Stimulated activated CD8-positive, alpha-beta memory T cell treated with anti-CD3 and anti-CD28 coated beads, Interleukin-7, amount 100 ng/mL, for 24 hours (primary cell): ENCODE measurements at places on chromosomes 6 and 20.

GRCh38 chr20:24745206-24745605, 203.9 kb upstream of the CST7 start:
- no peak for DNase-seq

DNA sequence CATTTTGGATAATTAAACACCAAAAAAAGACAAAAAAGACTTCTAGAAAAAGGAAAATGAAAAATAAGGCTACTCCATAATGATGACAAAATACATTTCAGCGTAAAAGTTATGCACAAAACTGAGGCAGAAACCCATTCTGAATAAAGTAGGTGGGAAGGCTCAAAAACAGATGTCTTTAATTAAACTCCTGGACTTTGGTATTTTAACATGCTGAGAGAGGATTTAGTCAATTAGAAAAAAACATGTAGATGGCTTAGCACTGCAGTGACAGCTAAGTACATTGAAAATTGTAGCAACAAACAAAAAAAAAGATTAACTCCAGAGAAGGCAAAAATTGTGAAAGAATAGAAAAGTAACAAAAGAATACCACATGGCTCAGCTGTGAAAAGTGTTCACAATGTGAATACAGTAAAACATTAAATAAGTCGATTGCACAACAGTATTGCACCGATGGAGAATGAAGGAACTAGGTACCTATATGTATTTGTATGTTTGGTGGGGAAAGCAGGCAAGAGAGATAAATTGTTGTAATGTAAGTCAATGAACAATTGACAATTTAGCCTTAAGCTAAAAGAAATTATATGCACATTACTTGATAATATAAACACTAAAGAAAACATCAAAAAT, 59.5 kb downstream of the TBC1D32 start:
- no peak for DNase-seq

DNA sequence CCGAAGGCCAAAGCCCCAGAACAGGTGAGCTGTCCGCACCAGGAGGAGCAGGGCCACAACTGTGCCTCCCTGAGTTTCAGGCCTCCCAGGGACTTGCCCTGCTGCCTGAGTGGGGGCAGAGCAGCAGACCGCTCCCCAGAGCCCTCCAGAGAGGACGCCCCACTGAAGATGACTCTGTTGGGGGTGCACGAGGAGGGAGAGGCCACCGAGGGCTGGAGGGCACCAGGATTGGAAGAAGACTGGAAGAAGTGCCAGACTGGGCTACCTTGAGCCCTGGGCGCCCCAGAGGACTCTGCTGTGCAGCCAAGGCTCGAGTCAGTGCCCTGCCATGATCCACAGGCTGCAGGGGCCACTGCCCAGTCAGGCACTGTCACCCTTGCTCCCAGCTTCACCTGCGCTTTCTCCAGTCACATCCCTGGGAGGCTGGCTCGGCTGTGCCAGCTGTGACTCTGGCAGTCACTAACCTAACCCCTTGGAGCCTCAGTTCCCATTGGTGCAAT, 11.3 kb downstream of the CST7 start:
- DNase-seq: no peak

- no peak for DNase-seq
Observed at GRCh38 chr20:24392612-24393011, 76.8 kb upstream of the SYNDIG1 start.

GRCh38 chr6:142416179-142416578, 114.4 kb downstream of the ADGRG6 start:
- DNase-seq: no peak

DNA sequence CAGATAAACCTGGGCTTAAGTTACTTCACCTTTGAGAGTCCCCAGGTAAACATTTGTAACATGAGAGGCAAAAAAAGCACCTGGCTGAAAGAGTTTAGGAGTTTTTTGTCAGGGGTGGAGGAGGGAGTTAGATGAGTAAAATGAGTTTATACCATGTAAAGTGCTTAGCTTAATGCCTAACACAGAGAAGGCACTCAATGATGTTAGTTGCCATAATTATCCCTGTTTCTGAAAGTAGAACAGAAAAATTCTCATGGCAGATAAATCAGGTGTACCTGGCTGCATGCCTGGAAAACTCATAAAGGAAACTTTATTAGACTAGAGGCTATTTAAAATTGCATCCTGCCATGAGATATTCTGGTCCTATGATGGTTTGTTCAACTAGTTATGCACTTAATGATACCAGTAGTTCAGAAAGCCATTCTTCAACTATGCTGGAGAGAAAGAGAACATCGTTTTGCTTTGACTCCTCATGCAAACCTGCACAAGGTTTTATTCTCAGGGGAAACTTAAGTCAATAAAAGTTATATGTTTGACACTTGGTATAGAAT, 40.4 kb downstream of the FBXO5 start:
- no peak for DNase-seq

- DNase-seq: no peak
Observed at GRCh38 chr6:119446609-119447008, 97.0 kb upstream of the MAN1A1 start.

DNA sequence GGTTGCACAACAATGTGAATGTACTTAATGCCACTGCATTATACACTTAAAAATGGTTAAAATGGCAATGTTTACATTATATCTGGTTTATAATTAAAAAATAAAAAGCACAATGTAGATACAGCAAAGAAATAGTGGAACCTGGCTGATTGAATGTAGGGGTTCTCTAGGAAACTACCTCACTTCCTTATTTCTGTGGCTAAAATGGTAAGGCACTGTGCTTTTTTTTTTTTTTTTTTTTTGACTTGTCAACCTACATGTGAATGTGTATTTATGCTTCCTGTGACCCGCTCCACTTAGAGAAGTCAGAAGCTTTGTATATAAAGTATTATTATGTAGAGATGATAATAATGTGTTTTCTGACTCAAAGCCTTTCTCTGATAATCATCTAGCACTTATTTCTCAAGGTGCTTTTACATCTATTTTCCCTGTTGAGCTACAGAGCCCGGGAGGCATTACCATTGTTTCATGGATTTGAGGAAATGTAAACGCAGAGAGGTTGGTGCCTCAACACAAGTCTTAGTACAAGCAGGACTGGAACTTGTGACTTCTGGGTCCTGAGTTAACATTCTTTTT, 55.0 kb downstream of the SOX4 start:
- no peak for DNase-seq

DNA sequence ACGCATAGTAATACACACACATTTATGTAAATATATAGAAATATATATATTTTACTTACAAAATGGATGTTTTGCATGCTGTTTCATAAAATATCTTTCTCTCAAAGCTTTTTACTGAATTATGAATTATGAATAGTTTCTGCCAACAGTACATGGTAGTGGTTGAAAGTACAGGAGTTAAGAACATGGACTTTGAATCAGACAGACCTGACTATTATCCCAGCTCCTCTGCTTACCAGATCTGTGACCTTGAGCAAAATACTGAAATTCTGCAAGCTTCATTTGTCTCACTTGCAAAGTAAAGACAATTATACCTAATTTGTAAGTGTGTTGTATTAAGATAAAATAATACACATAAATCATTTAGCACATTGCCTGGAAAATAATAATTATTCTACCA, 459.5 kb downstream of the EPM2A start:
- no peak for DNase-seq

DNA sequence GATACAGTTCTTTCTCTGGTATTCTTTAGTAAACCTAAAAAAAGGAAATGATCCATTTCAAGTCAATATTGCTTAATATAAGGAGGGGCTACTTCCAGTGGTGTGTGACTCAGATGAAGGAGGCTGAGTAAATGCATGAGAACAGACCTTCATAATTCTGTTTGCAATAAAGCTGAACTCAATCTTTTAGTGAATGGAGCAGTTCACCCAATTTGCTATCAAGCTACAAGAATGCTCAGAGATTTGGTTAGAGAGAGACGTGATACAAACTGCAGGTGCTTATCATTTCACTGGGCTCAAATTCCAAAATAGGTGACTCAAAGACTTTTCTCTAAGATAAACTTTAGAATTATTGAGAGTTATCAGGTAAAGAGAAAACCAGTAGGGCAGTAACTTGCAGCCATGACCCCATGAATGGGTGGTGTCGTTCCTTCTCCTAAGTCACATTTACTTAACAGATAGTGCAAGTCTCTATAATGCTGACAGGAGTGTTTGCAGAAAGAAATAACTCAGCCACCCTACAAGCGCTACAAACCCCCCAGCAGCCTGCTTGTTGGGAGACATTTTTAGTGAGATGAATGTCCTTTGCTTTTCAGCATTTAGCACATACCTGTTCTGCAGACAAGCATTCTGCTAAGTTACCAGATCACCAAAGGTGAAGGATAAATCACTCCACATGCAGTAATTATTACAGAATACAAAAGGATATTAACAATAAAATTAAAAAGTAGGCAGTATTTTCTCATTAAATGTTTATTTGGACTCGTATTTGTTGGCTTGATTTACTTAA, 16.4 kb upstream of the BLOC1S5 start:
- DNase-seq: no peak

DNA sequence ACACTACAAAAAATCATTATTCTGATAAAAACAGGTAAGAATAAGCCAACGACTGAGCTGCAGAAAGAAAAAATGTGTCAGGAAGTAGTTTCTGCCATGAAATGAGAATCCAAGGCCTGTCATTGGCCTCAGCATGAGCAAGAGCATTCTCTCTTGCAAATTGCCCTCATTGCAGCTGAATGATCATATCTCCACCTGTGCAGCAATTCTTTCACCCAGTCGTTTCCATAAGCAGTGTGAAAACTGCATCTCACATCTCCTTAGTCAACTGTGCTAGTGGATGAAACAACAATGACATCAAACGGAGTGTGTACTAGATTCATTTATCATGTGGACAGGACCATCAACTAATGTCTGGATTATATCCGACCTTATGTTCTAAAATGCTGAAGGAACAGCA, 88.2 kb upstream of the STXBP5 start:
- no peak for DNase-seq

GRCh38 chr20:59701236-59701635, 96.9 kb downstream of the PHACTR3 start:
- no peak for DNase-seq

- DNase-seq: no peak
Observed at GRCh38 chr6:37061157-37061804, 55.8 kb downstream of the FGD2 start.

- DNase-seq: no peak
Observed at GRCh38 chr6:148521586-148521985, 178.9 kb downstream of the SASH1 start.
